Lung (tissue), 17 donors: ENCODE measurements at places on chromosomes 3 and 15. TPM values are rescaled to one million over a fixed set of nuclear protein-coding genes. Genes with fewer than 3 reads are reported as not detected.

The IFT122 gene
- total RNA-seq = 49.1 TPM

The GOLGA8S gene
- total RNA-seq = 0.40 TPM

The A4GNT gene
- total RNA-seq = 0.25 TPM

The ARL14 gene
- not detected for total RNA-seq

The IMPG2 gene
- 0.54 TPM for total RNA-seq

The SLC28A1 gene
- total RNA-seq = 0.06 TPM

The IL17RB gene
- total RNA-seq = 6.3 TPM

The SCN11A gene
- 0.60 TPM for total RNA-seq

The ZNF502 gene
- total RNA-seq = 3.8 TPM

The PPP1R14D gene
- not detected for total RNA-seq

- peak; percentile 29 for DNase-seq
These were observed 39.5 kb upstream of the FMN1 start for GRCh38 chr15:33234020-33234461.

- DNase-seq = peak; percentile 64
These were observed 133.4 kb upstream of the SMAD3 start for GRCh38 chr15:66931768-66932633.

DNA sequence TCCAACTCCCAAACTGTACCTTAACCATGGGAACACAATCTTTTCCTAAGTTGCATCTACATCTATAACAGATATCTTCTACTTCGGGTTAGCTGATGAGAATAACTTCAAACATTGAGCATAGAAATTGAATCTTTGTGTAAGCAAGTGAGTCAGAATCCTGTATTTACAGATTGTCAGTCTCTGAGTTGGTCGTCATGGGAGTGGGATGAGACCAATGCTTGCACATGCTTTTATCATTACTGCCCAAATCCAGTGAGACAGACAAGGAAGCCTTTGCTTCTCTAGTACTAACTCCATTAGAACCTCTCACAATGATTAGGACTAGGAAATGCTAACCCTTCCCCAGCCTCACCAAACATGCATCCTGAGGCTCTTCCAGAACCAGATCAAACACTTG lies 587.1 kb upstream of the ZNF717 start:
- no peak for DNase-seq

DNA sequence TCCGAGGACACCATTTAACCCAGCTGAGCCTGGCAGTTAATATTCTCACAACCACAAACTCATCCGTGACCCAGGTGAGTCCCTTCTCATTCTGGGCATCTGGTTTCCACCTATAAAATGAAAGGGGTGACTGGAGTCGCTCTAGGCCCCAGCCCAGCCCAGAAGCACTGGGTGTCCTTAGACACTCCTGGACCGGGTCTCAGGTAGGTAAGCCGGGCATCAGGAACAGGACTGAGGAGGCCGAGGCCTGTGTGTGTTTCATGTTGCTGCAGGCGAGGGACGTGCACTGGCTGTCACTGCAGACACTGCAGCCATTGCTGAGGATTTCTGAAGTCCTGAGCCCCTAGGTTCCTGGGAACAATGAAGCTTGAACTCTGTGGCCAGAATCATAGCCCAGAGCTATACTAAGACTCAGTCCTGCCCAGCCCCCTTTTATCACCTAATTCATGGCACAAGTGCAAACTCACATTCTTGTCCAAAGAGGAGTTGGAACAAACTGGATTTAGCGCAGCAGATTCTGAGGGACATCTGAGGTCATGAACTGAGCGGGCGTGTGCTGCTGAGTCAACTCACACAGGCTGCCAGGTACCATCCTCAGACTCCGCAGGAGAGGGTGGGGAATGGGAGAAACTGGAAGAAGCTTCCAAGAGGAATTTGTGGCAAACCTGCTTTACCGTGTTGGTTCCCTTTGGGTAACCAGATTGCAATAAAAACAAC lies 184.9 kb downstream of the FAM43A start:
- peak; percentile 64 for DNase-seq

GRCh38 chr3:10550705-10551104 lies 45.3 kb upstream of the ATP2B2 start:
- no peak for DNase-seq

DNA sequence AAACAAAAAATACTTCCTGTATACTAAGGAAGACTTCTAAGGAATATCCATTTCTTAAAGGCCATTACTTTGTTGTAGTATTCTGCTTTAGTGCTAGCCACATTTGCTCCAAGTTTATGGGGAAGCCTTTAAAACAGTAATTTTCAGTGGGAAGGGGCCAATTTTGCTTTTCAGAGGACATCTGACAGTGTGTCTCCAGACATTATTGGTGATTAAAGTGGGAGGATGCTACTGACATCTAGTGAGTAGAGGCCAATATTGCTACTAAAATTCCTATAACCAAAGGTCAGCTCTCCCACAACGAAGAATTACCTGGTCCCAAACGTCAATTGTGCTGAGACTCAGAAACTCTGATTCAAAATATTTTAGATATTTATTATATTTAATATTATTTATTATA lies 24.8 kb downstream of the SLC28A2 start:
- peak; percentile 40 for DNase-seq

- DNase-seq = no peak
These were observed 102.1 kb upstream of the AGBL1 start for GRCh38 chr15:85977586-85977985.

GRCh38 chr3:129553719-129554118 lies 10.7 kb downstream of the H1-8 start:
- no peak for DNase-seq

DNA sequence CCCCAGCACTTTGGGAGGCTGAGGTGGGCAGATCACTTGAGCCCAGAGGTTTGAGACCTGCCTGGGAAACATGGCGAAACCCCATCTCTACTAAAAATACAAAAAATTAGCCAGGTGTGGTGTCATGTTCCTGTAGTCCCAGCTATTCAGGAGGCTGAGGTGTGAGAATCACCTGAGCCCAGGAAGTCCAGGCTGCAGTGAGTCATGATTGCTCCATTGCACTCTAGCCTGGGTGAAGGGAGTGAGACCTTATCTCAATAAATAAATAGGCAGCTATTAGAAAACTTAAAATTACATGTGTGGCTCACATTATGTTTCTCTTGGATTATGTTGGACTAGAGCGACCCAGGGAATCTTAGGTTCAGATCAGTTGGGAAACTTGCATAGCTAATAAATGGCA lies 69.7 kb downstream of the RPLP1 start:
- DNase-seq = no peak

DNA sequence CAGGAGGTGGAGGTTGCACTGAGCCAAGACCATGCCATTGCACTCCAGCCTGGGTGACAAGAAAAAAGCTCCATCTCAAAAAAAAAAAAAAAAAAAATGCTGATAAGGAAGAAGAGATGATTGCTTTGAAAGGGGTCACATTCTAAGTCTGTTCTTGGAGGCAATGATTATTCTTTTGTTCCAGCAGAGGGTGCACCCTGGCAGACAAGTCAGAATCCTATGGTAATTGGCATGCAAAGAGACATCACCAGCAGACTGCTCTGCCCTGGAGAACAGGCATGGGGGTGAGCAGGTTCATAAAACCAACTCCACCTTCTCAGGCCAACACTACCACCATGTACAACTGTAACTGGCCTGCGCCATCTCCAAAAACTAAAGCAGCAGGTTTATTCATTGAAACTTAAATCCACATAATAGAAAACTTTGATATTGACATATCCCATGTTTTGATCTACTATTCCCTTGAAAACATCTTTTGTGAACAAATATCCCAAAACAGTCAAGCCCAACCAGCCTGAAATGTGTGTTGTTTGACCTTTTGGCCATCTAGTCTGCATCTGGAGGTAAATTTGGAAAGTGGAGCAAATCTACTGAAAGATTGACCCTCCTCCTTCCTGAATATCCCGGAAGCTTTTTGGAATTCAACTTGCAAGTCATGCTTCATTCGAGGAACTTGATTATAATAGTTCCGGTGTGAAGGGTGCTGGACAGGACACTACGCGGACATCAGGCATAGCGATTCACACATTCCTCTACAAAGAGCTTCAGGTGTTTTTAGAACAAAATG lies 100.3 kb downstream of the MECOM start:
- no peak for DNase-seq
